ENCODE measurements at places on chromosomes 1 and 21.
A peak's percentile ranks its signal among the peaks of the same experiment; 100 is the strongest.

DNA sequence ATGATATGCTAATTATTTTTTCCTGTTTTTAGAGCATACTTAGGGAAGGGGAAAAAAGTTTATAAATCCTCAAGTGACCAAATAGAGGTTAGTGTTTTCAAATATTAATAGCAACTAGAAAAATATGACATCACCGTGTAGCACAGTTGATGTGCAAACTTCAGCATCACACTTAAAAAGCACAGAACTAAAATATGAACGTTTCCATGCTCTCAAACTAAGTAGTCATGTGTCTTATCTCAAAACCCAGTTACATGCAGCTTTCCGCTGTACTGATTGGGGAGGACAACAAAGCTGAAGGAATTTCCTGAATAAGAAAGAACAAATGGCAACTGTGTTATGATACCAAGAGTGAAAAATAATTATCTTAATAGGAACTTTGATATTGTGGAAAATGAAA lies 903.7 kb downstream of the ADGRL2 start:
- no peak overlapping the region for H3K4me3 ChIP-seq
- no peaks in the 10 kb centered on the region for H3K27me3 ChIP-seq
- no peak for DNase-seq
- no peaks in the 10 kb centered on the region for H3K4me1 ChIP-seq

GRCh38 chr1:4743978-4744750 lies 89.8 kb downstream of the AJAP1 start:
- H3K4me1 ChIP-seq: no peaks in the 10 kb centered on the region
- H3K36me3 ChIP-seq: no peaks in the 10 kb centered on the region
- H3K27me3 ChIP-seq: no peaks in the 10 kb centered on the region
- H3K27ac ChIP-seq: no peak overlapping the region
- no peak overlapping the region for H3K4me3 ChIP-seq

DNA sequence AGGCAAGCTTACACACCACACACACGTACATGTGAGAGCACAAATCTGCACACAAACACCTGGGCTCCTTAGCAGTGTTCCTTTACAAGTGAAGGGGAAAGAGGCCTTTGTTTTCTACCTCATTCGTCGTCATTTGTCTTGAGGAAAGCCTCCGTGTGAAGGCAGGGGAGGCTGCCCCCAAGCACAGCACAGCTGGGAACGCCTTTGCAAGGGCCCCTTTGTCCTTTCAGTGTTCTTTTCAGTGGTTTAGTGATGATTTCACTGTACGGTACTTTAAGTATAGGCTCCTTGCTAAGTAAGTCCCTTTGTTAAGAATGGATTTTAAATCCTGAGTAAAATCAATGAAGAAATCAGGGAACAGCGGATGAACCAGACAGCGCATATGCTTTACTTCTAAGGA lies 94.1 kb downstream of the PGBD5 start:
- no peaks in the 10 kb centered on the region for H3K36me3 ChIP-seq
- no peak overlapping the region for H3K27ac ChIP-seq
- no peak overlapping the region for H3K4me3 ChIP-seq
- no peaks in the 10 kb centered on the region for H3K4me1 ChIP-seq
- no peak for DNase-seq

DNA sequence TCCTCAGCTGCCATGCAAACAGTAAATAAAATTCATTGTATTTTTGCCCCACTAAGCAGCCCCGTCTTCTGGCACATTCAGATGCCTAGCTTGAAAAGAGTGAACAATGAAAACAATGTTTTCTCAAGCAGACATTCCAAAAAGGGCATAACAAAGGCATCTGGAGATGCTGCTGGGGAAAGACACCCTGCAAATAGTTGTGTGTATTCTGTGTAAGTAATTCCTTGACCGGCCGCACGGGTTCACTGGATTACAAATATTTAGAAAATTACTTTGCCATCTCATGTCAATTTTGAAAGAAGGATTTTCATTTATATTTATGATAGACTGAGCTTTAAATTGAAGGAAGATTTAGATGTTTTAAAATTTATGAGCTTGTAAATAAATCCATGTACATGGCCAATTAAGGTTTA lies 142.2 kb downstream of the SLC45A1 start:
- DNase-seq: no peak
- no peak overlapping the region for H3K4me3 ChIP-seq
- H3K27ac ChIP-seq: no peak overlapping the region
- peaks cover 18% of the 10 kb centered on the region for H3K4me1 ChIP-seq
- no peaks in the 10 kb centered on the region for H3K36me3 ChIP-seq

DNA sequence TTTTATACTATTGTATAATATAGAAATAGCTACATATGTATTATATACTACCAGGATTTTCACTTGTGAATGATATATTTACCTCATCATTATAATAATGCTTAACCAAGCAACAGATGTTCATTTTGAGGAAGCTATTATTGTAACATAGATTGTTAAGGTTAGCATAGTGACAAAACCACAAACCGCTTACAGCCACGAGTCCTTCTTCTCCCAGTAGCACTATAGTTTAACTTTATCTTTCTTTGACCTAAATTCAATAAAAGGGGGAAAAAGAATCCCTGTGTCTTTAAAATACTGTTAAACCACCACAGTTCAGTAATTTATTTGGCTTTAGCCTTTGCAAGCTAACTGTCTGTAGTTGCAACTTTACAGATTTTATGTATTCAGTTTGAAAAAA lies 1039.4 kb upstream of the B3GALT2 start:
- H3K27ac ChIP-seq: peak overlapping the region; percentile 86
- H3K4me3 ChIP-seq: no peak overlapping the region
- H3K4me1 ChIP-seq: peaks cover 9% of the 10 kb centered on the region
- H3K27me3 ChIP-seq: no peaks in the 10 kb centered on the region
- DNase-seq: no peak

DNA sequence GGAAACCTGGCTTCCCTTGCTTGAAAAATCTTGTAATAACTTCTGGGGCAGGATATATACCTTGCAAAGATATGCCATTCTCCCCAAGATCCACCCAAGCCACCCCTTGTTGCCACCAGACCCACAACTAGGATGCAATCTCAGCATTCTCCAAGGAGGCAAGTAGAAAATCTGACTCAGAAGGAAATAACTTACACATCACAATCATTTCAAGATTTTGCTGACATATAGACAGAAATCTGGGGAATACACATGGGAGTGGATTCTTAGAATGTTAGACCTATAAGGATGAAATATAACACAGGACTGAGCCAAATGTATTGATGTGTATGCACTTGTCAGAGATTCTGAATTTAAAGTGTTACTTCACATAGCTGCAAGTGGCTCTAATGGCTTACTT lies 14.8 kb upstream of the ZDHHC18 start:
- H3K4me3 ChIP-seq: no peak overlapping the region
- no peaks in the 10 kb centered on the region for H3K27me3 ChIP-seq
- no peak for DNase-seq
- H3K36me3 ChIP-seq: no peaks in the 10 kb centered on the region

DNA sequence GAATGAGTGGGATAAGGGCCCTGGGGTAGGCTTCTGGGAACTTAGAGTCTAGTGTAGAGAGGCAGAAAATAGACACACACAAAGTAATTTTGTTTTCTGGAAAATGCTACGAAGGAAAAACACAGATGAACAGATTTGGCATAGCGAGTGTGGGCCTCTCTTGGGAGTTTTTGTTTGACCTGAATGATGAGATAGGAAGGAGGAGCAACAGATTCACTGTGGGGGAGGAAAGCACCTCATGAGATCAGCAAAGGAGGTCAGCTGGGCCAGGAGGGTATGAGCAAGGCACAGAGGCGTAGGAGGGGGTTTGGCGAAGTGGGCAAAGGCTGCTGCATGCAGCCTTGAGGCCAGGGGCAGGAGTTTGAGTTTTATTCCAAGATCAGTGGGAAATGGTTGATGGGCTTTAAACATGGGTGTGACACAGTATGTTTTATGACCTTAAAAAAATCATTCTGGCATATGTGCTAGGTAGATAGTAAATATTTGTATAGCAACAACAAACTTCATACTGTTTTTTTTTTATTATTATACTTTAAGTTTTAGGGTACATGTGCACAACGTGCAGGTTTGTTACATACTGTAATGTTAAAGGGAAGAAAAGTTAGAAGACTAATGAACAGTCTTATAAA lies 57.9 kb downstream of the FGGY start:
- no peak overlapping the region for H3K4me3 ChIP-seq
- H3K27me3 ChIP-seq: no peaks in the 10 kb centered on the region
- no peak overlapping the region for H3K27ac ChIP-seq
- no peak for DNase-seq
- no peaks in the 10 kb centered on the region for H3K36me3 ChIP-seq

GRCh38 chr1:187027253-187027652 lies 198.5 kb downstream of the PLA2G4A start:
- no peaks in the 10 kb centered on the region for H3K4me1 ChIP-seq
- H3K36me3 ChIP-seq: no peaks in the 10 kb centered on the region
- no peak for DNase-seq
- H3K27ac ChIP-seq: no peak overlapping the region

- H3K36me3 ChIP-seq: no peaks in the 10 kb centered on the region
- no peak overlapping the region for H3K4me3 ChIP-seq
- no peak for DNase-seq
- no peak overlapping the region for H3K27ac ChIP-seq
- H3K27me3 ChIP-seq: no peaks in the 10 kb centered on the region
These were observed 13.8 kb downstream of the OLFML3 start for GRCh38 chr1:113993072-113993471.
